ENCODE measurements at places on chromosomes 2 and 18. TPM values are rescaled to one million over a fixed set of nuclear protein-coding genes. Genes with fewer than 3 reads are reported as not detected.
A peak's percentile ranks its signal among the peaks of the same experiment; 100 is the strongest.

The ASB18 gene
- not detected for total RNA-seq

The HSBP1L1 gene
- 8.6 TPM for total RNA-seq

DNA sequence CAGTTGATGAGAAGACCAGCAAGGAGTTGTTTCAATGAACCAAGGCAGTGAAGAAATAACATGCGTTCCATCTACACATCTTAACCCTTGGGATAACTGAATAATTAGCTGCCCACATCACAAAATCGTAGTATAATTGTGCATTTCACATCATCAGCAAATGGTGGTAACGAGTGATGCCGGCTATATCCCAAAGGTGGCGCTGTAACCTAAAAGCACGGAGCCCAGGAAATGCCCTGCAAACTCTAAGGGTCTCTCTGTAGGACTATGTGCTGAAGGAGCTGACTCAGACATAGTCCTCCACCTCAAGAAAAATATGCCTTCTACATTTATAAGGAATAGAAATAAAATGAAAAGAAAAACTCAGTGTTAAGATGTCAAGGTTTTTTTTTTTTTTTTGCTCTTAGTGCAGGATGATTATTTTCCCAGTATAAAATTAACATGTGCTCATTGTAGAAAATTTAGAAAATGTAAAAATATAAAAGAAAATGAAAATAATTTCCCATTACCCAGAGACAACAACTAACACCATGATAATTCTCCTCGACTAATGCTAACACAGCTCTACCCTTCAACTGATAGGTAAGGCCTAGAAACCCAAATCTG, 23.1 kb upstream of the DSG3 start:
- no peaks in the 10 kb centered on the region for H3K4me1 ChIP-seq
- peak; percentile 20 for DNase-seq
- H3K27me3 ChIP-seq: no peaks in the 10 kb centered on the region
- H3K36me3 ChIP-seq: no peaks in the 10 kb centered on the region
- H3K4me3 ChIP-seq: no peak overlapping the region

- no peaks in the 10 kb centered on the region for H3K4me1 ChIP-seq
- no peak overlapping the region for H3K4me3 ChIP-seq
- H3K27ac ChIP-seq: no peak overlapping the region
- H3K36me3 ChIP-seq: no peaks in the 10 kb centered on the region
- no peaks in the 10 kb centered on the region for H3K27me3 ChIP-seq
- DNase-seq: no peak
Measured at GRCh38 chr18:8133032-8133431, 476.2 kb upstream of the RAB12 start.

GRCh38 chr2:68762100-68762499, 27.5 kb downstream of the ARHGAP25 start:
- no peak overlapping the region for H3K4me3 ChIP-seq
- no peaks in the 10 kb centered on the region for H3K36me3 ChIP-seq
- H3K4me1 ChIP-seq: peaks cover 18% of the 10 kb centered on the region
- no peak for DNase-seq
